Activated T-cell treated with anti-CD3 and anti-CD28 coated beads, Interleukin-2, amount 50 U/mL, for 24 hours (primary cell): ENCODE measurements at places on chromosomes 1 and 21.

DNA sequence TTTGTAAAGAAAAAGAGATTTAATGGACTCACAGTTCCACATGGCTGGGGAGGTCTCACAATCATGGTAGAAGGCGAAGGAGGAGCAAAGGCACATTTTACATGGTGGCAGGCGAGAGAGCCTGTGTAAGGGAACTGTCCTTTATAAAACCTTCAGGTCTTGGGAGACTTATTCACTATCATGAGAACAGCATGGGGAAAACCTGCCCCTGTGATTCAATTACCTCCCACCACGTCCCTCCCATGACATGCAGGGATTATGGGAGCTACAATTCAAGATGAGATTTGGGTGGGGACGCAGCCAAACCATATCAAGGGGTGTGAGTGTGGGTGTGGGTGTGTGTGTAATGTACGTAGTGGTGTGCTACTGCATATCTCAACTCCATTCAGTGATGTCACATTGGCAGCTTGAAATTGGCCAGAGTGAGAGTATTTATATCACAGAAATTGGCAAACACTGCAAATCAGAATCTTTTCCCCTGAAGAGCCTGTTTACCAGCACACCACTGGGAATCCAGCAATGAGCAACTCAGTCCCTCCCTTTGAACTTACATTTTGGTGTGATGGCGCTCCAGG, 5.4 kb downstream of the ARHGEF10L start:
- DNase-seq, result no peak

DNA sequence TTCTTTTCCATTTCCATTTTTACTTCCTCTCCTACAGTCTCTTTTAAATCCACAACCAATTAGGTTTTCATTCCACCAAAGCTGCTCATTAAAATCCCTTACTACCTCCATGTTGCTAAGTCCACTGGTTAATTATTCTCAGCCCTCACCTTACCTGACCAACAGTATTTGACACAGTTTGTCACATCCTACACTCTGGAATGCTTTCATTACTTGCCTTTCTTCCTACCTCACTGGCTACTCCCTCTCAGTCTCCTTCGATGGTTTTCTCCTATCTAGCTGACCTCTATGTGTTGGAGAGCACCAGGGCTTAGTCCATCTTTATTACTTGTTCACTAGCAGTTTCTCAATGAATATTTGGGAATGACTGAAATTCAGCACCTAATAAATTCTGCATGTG, 78.6 kb downstream of the NME7 start:
- no peak for DNase-seq

GRCh38 chr1:241715956-241716355, 63.9 kb downstream of the WDR64 start:
- no peak for DNase-seq

- DNase-seq, result no peak
Measured at GRCh38 chr1:61171346-61171745, 89.0 kb downstream of the NFIA start.

GRCh38 chr1:166933633-166934032, 41.7 kb downstream of the ILDR2 start:
- no peak for DNase-seq

GRCh38 chr1:183757061-183757460, 47.9 kb upstream of the RGL1 start:
- DNase-seq, result no peak

DNA sequence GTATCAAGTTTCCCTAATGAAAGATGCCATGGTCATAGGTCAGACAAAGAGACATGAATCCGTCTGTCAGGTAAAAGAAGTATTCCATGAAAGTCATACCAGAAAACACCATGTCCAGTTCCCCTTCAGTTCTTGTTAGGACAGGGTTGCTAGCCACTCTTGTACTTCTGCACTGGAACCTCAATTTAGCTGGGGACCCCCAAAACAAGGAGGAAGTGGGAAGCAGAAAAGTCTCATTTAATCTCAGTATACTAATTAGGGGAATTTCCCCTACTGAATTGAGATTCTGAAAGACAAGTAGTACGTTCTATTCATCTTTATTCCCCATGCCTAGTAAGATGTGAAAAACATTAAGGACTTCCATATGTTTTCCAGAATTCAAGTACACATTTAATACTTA, 1289.9 kb upstream of the B3GALT2 start:
- no peak for DNase-seq

DNA sequence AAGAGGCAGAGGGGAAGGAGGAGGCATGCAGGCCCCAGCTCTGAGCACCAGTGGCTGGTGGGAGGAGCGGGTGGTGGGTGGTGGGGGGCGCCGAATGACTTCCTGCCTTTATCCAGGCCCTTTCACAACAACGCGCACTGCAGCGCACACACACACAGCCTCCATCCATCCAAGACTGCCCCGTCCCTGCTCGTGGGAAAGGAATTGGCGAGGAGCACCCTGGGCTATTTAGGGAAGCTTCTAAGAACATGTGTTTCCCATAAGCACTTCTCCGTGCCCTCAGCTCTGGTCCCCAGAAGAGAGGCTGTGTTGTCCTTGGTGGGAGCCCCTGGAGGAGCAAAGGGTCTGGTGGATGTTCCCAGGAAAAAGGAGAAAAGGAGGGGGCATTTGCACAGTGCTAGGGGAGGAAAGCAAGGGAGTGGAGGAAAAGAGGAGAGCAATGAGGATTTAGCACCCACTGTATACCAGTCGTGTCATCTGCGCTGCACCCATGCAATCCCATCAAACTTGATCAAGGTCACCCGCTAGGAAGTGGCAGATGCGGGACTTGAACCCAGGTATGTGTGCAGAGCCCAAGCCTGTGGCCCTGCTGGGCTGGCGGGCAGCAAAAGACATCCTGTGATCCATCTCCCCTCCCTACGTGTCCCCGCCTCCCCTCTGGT, 28.1 kb downstream of the EPHA2 start:
- no peak for DNase-seq

DNA sequence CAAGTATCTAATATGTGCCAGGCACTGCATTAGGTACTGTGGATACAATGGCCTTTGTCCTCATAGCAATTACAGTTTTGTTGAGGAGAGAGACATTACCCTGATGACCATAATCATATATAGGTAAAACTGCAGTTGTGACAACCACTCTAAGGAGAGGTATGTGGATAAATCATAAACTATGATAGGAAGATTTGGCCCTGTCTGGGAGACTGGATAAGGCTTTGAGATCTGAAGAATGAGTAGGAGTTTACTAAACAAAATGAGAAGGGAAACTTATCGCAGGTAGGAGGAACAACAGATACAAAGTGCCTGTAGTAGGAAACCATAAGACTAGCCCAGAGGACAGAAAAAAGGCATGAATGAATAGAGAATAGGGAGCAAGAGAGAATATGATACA, 4.4 kb downstream of the TMCO1 start:
- no peak for DNase-seq

GRCh38 chr1:14165371-14165801, 433.1 kb upstream of the KAZN start:
- no peak for DNase-seq

- no peak for DNase-seq
Measured at GRCh38 chr1:43315481-43315880, 14.7 kb downstream of the TIE1 start.

DNA sequence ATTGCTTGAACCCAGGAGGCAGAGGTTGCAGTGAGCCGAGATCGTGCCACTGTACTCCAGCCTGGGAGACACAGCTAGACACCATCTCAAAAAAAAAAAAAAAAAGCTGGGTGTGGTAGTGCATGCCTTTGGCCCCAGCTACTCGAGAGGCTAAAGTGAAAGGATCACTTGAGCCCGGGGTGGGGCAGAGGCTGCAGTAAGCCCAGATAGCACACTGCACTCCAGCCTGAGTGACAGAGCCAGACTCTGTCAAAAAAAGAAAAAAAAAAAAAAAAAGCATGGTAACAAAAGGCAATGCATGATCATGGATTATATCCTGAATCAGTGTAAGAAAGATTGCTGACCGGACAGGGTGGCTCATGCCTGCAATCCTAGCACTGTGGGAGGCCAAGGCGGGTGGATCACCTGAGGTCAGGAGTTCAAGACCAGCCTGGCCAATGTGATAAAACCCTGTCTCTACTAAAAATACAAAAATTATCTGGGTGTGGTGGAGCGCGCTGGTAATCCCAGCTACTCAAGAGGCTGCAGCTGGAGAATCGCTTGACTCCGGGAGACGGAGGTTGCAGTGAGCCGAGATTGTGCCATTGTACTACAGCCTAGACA, 76.3 kb downstream of the RUSC1 start:
- DNase-seq, result no peak

DNA sequence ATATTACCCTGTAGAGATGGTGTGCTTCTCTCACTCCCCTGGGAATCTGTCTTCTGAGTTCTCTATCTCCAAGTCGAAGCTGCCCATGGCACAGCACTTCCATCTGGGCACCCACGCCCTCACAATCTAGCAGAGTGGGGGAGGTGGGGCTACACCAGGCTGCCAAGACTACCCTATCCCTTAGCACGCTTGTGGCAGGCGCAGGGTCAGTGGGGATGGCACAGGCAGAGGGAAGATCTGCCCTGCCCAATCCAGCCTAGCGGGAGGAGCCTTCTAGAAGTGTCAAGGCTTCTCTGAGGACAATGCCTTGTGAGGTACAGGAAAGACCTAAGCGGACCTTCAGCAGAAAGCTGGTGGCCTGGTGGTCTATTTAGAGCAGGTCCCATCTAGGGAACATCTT, 49.1 kb downstream of the DMAP1 start:
- DNase-seq, result no peak

GRCh38 chr21:39232861-39233291, 49.6 kb upstream of the PSMG1 start:
- DNase-seq, result no peak

GRCh38 chr1:37437087-37437486, 37.3 kb upstream of the ZC3H12A start:
- DNase-seq, result no peak

- DNase-seq, result peak; percentile 69
Measured at GRCh38 chr1:9615316-9616063, 26.8 kb downstream of the TMEM201 start.

GRCh38 chr1:194843077-194843476, 1656.7 kb upstream of the B3GALT2 start:
- no peak for DNase-seq

DNA sequence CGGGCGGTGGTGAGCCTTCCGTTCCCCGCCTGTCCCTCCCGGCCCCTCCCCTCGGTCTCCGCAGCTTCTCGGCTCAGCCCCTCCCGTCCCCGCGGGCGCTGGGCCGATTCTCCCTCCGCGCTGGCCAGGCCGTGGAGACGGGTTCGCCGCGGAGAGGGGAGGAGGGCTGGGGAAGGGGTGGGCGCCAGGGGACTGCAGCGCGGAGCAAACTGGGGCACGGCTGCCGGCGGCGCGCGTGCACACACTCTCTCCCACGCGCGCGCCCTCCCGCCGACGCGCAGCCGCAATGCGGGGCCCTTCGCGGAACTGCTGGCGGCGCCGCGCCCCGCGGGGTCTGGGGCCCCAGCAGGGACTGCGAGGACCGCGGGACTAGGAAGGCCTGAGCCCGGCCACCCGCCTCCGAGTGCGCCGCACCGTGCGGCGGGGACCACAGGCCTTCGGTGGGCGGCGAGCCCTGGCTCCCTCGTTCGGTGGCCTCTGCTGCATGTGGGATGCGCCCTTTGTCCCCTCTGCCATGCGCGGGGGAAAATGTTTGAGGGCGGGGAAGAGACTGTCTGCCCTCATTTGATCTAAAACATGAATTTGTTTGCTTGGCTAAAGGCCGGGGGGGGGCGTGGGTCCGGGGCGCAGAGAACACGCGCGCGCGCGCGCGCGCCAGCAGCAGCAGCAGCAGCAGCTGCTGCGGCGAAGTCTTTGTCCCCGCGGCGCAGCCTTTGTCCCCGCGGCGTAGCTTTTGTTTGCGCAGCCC, 90.7 kb upstream of the VAMP3 start:
- DNase-seq, result peak; percentile 78

DNA sequence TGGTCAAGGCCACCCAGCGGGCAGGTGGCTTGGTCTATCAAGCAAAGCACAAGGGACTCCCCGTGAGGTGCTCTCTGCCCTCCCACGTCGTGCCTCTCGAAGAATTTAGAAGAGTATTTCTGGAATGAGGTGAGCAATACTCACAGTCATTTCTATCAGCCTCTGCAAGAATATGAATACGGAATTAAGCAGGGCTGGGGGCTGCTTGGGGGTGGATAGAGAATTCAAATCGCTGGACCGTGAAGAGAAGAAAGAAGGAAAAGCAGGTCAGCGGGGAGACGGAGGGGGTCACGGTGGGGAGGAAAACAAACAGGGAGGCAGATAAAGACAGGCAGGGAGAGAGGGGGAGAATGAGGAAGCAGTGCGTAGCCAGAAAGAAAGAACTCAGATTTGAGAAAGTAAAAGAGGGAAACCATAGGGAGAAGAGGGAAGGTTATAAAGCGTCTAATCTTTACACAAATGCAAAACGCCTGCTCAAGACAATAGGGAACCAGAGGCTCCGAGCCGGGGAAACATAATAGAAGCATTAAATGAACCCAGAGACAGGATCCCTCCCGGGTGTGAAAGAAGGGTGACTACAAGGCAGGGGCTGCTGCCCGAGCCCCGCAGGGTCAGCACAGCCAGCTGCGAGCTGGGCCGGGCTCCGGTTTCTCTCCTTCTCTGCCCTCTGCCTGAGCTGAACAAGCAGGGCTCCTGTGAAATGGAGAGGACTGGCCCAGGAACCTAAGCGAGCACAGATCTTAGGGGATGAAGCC, 2.1 kb upstream of the EDN2 start:
- no peak for DNase-seq

DNA sequence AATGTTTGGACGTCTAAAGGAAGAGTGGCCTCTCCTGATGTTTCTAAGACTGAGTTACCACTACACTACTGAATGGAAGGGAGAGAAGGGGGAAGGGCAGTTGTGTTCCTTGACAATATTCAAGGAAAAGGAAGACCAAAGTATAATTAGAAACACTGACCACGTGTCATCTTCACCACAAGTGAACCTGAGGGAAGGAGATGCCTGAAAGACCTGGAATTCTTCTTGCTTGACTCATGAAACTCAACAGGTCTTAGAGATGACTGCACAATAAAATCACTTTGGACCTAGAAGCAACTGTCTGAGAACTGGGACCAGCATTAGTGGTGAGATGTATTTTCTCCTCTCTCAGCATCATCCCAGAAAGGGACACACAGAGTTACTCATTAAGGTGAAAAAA, 56.7 kb downstream of the PTPN14 start:
- DNase-seq, result no peak

GRCh38 chr1:16009030-16009460, 5.0 kb downstream of the SRARP start:
- peak; percentile 83 for DNase-seq

GRCh38 chr1:15621975-15622374, 4.7 kb downstream of the DDI2 start:
- DNase-seq, result no peak
